T-helper 1 cell treated with Interleukin-12 subunit alpha and Interleukin-12 subunit beta and Interleukin-4 antibody, amounts not matched to agents 30 ng/mL and 1 ng/mL, for 36 hours (primary cell): ENCODE measurements at places on chromosomes 4 and X. TPM values are rescaled to one million over a fixed set of nuclear protein-coding genes. Genes with fewer than 3 reads are reported as not detected.

CT45A1 gene
- not detected in 2 replicates for total RNA-seq

STARD8 gene
- total RNA-seq = 2.1 TPM in 2 replicates

SPARCL1 gene
- total RNA-seq = not detected in 2 replicates

GLUD2 gene
- total RNA-seq = 0.12 and 0.29 TPM in 2 replicates

SMIM31 gene
- total RNA-seq = not detected in 2 replicates

TREX2 gene
- total RNA-seq = 2.3 and 2.4 TPM in 2 replicates

SOWAHB gene
- total RNA-seq = not detected in 2 replicates

HS6ST2 gene
- total RNA-seq = 0.66 and 1.3 TPM in 2 replicates

CCDC110 gene
- not detected in 2 replicates for total RNA-seq

TBC1D8B gene
- 0.49 and 0.51 TPM in 2 replicates for total RNA-seq

HHIP gene
- not detected in 2 replicates for total RNA-seq

ALPK1 gene
- 36.7 and 39.4 TPM in 2 replicates for total RNA-seq

ALAS2 gene
- total RNA-seq = not detected in 2 replicates

FAM53A gene
- 1.9 TPM in 2 replicates for total RNA-seq

TLR3 gene
- 0.51 and 0.66 TPM in 2 replicates for total RNA-seq

EDA gene
- 2.5 and 2.6 TPM in 2 replicates for total RNA-seq
